ENCODE measurements at places on chromosomes 5 and 9. TPM values are rescaled to one million over a fixed set of nuclear protein-coding genes. Genes with fewer than 3 reads are reported as not detected.

DNA sequence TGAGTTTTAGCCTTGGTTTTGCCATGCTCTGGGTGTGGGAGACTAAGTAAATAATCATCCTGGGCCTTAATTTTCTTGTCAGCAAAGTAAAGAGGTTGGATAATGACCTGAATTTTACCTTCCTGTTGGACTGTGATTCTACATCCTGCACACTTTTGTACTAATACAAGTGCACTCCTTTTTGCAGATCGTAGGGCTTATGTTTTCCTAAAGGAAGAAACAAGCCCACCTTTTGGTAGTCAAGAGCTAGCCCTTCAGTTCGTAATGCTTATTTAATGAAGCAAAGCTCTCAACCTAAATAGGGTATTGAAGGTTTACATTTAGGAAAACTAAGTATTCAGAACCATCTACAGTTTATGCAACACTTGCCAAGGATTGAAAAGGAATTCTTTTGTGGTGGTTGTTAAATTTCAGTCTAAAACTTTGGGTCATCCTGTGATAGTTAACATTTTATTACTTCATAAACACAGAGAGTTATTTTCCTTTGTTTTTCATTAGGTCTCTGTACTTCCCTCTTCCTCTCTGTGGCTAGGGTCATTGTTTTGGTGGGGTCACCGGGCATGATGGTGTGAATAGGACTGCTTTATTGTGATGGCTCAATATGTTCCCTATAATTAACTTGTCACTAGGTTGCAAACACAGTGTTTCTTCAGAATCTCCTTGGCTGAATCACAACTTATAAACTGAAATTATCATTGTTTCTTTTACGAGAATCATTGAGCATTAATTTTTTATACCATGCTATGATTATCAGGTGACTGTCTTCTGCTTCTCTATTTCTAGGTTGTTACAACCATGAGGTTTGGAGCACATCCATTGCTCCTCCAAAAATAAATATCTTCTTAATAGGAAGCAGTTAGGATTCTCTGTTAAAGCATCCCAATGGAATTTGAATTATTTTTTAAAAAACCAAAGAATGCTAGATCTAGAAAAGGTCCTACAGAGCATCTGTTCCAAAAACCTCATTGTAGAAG, 28.5 kb downstream of the SPINK5 start:
- no peak overlapping the region for H3K27ac ChIP-seq
- no peaks in the 10 kb centered on the region for H3K4me1 ChIP-seq
- H3K36me3 ChIP-seq = no peaks in the 10 kb centered on the region
- H3K4me3 ChIP-seq = no peak overlapping the region
- no peak for DNase-seq

FCN2 gene
- total RNA-seq = not detected

GRCh38 chr5:138955013-138955660, 80.0 kb upstream of the LRRTM2 start:
- H3K27me3 ChIP-seq = no peaks in the 10 kb centered on the region
- H3K27ac ChIP-seq = no peak overlapping the region
- no peak for DNase-seq
- H3K4me3 ChIP-seq = no peak overlapping the region
- no peaks in the 10 kb centered on the region for H3K36me3 ChIP-seq

- H3K36me3 ChIP-seq = no peaks in the 10 kb centered on the region
- no peak for DNase-seq
- no peaks in the 10 kb centered on the region for H3K4me1 ChIP-seq
- no peaks in the 10 kb centered on the region for H3K27me3 ChIP-seq
- no peak overlapping the region for H3K27ac ChIP-seq
- H3K4me3 ChIP-seq = no peak overlapping the region
Measured at GRCh38 chr5:24391816-24392215, 253.0 kb downstream of the CDH10 start.

- H3K4me3 ChIP-seq = no peak overlapping the region
- DNase-seq = no peak
- H3K27me3 ChIP-seq = no peaks in the 10 kb centered on the region
- H3K4me1 ChIP-seq = no peaks in the 10 kb centered on the region
- H3K27ac ChIP-seq = no peak overlapping the region
- no peaks in the 10 kb centered on the region for H3K36me3 ChIP-seq
Measured at GRCh38 chr9:102479191-102479590, 515.9 kb upstream of the CYLC2 start.

TUSC1 gene
- total RNA-seq = not detected

DNA sequence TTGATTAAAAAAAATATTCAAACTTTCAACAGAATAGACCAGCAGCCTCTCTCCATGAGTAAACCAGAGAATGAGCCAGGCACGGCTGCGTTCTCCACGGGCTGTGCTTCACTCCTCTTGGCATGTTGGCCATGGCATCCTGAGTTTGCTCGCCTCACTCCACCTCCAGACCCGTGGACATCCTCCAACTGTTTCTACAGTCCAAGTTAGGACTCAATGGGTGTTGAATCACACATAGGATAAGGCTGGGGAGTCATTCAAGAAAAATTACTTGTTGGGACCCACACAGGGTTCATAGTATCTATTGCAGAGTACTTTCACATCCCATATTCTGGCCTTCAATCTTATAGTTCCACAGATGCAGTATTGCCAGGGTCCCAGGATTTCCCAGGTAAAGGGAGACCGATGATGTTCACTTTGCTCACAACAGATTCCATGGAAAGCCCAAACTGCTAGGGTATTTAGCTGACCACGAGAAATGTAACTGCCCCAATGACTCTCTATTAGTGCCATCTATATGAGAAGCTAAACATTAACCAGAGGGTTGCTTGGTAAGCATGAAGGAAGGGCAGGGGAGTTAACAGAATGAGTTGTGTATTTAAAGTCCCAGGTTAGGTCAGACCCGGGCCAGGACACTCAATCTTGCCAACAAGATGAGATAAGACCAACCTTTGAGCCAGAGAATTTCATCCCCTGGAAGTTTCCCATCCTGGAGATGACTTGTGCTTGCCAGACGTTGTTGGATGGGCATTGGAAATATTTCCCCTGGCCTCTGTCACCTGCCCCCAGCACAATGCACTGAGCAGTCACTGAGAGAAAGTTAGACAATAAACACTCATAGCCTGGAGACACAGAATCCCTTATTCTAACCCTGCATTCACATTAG, 19.7 kb upstream of the GDA start:
- no peaks in the 10 kb centered on the region for H3K36me3 ChIP-seq
- no peak overlapping the region for H3K4me3 ChIP-seq
- no peak for DNase-seq
- no peaks in the 10 kb centered on the region for H3K4me1 ChIP-seq
- no peaks in the 10 kb centered on the region for H3K27me3 ChIP-seq
- H3K27ac ChIP-seq = no peak overlapping the region

DNA sequence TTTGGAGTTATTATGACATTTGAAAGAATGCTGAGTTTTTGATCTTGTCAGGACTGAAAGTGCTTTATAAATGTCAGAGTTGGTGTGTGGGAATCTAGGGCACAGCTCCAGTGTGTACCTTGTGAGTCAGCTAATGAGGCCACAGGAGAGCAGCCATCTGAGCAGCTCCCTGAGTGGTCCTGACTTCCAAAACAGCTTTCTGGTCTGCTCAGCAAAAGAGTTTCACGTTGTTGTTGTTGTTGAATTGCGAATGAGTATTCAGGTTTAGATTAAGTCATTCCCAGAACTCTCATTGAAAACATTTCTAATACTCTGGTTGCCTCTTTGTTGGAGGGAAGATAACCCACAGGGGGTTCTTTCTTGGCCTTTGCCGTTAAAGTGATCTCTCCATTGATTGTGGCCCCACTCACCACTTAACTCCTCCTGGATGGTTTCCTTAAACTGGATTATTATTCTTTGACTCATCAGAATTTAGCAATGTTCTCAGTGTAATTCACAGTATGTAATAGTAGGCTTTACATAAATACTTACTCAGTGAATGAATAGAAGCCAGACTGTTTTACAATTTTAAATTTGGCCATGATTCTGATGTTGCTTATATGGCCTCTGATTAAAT, 125.1 kb upstream of the SGCD start:
- no peak overlapping the region for H3K4me3 ChIP-seq
- H3K27ac ChIP-seq = no peak overlapping the region
- DNase-seq = no peak
- no peaks in the 10 kb centered on the region for H3K4me1 ChIP-seq

GRCh38 chr9:123445116-123445515, 89.1 kb downstream of the CRB2 start:
- no peak overlapping the region for H3K4me3 ChIP-seq
- no peaks in the 10 kb centered on the region for H3K27me3 ChIP-seq
- H3K4me1 ChIP-seq = no peaks in the 10 kb centered on the region
- H3K36me3 ChIP-seq = no peaks in the 10 kb centered on the region

GRCh38 chr5:167268337-167268736, 1023.1 kb upstream of the WWC1 start:
- no peak for DNase-seq
- H3K36me3 ChIP-seq = no peaks in the 10 kb centered on the region
- H3K4me3 ChIP-seq = no peak overlapping the region
- H3K27ac ChIP-seq = no peak overlapping the region
